NCI-H1436 (cell line): ENCODE measurements at places on chromosomes 16 and 17.

DNA sequence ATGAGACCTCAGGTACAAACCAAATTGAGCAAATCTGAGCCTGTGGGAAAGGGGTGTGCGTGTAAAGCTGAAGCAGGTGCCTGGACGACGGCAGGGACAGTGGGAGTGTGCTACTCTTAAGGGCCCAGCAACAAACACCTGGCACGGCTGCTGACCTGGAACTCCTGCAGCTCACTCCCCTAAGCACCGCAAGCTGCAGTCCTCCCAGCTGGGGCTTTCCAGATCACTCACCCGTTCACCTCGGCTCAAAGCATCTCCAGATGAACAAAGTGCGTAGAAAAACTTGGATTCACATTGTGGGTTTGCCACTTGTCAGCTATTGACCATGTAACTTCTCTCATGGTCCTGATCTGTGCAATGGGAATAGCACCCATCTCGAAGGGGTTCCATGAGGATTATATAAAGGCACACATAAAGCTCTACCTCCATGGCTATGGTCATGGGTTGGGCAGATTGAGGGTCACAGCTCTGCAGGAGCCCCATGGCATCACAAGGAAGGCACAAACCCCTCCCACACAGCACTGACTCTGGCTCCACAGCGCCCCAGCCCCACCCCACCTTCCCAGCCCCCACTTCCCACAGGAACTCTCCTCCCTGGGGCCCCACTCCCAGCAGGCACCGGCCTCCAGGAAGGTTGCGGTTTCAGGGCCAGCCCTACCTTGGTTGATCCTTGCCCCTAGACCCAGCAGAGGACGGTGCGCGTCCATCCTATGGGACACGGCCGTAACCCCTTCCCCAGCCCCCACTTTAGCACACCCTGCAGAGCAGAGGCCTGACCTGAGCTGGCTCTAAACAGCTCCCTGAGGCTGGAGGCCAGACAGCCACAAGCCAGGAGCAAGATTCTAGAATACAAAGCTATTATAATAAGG, 21.9 kb downstream of the ST3GAL2 start:
- DNase-seq = no peak

DNA sequence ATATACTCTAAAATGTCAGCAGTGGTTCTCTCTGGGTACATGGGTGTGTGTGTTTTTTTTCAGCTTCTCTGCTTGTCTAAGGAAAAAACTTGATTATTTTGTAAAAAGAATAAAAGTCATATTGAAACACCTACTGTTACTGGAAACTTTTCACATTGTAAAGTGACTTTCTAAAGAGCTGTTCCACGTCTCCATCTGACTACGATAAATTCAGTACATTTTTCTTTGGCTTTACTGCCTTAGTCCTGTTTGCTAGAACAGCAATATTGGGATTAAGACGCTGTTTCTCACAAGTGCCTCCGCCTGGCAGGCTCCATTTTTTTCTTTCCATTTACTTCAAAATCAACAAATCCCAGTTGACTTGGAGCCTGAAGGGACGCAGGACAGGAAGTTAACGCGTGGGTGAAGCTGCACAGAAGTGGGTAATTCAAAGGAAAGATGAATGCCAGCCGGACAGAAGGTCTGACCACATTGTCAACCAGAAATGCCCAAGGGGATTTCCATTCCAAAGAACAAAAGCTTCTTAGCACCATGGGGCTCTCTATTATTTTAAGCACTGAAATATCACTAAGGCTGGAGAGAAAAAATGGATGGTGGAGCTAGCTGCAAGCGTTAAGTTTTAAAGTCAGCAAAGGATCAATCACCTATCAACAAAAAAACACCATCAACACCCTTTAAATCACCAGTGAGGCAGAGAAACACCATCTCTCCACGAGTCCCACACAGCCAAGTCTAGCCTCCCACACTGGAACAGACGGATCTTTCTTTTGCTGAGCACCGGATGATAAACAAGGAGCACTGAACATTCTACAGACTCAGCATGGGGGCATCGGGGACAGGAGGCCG, 8.4 kb downstream of the GLOD4 start:
- no peak for DNase-seq

DNA sequence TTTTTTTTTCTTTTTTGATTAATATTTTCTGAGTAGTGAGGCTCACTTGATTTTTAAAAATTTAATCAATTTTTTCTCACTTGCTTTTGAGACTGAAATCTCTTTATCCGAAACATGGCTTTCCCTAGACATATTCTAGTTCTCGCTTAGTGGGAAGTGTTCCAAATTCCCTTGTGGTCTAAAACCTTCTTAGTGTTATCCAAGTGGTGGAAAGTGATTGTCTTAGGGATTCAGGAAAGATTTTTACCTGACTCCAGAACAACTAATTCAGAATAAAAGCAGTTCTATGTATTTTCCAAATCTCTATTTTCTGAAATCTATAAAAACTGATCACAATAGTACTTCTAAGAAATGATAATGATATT, 178.8 kb downstream of the MAP2K6 start:
- no peak for DNase-seq

- no peak for DNase-seq
Observed at GRCh38 chr16:49740256-49740655, 115.7 kb downstream of the ZNF423 start.

GRCh38 chr17:2347805-2348685, 10.7 kb downstream of the SGSM2 start:
- no peak for DNase-seq

GRCh38 chr16:12354296-12354833, 377.8 kb downstream of the SNX29 start:
- DNase-seq = no peak

DNA sequence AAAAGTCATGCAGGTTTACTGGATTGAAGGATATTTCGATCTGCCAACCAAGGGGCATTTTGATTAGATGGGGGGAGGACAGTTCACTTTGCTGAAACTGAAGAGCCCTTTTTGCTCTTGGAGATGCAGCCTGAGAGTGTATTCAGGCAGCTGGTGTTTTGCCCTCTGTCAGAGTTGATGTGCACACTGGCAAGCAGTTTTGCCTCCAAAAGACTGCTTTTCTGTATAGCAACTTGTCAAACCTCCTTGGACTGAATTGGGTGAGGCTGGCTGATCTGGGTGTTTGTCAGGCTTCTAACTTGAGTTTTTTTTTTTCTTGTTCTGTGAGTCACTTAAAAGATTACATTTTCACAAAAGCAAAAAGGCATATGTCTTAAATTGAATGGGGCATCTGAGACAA, 22.6 kb upstream of the ANKFN1 start:
- DNase-seq = no peak

DNA sequence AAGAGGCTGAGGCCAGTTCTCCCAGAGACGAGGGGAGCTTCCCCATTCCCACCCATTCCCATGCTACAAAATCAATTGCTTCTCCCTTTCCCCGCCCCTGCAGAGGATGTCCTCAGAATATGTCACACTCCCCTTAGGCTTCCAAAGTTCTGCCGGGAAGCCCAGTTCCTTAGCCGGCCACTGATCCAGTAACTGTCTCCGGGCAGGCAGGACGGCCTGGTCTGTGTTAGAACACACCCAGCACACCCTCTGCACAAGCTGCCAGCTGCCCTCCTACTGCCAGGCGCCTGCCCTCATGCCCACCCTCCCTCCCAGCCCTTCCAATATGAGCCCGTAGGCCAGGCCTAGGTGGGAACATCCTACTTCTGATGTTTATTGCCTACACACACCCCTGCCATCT, 31.1 kb downstream of the SGSM2 start:
- no peak for DNase-seq

DNA sequence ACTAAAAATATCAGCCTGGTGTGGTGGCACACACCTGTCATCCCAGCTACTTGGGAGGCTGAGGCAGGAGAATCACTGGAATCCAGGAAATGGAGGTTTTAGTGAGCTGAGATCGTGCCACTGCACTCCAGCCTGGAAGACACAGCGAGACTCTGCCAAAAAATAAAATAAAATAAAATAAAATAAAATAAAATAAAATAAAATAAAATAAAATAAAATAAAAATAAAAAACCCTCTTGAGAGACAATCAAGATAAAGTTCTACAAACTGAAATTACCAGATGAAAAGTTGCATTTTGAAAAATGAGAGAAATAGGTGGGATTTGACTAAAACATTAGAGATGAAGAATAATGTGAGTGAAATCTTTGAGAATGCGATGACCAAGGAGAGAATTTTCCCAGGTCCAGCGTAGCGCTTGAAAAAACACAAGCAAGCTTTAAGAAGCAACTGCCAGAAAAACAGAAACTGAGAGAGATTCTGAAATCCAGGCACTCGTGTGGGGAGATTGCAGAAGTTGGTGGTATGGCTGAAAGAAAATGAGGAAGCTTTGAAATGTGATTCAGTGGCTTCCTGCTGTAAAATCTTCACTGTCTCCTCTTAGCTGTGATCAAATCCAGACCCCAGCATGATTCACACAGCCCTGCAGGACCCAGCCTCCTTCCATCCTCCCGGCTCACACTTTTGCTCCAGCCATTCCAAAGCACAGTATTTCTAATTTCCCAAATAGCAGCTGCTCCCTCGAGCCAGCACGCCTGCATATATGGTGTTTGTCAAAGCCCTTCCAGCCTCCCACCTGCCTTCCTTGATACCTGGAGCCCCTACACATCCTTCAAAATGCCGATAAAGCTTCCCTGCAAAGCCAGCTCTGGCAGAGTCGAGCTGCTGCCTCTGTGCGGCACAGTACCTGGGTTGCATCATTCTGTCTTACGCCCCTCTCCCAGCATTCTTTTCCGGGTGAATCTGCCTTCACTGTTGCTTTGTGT, 8.2 kb upstream of the CD300E start:
- no peak for DNase-seq

DNA sequence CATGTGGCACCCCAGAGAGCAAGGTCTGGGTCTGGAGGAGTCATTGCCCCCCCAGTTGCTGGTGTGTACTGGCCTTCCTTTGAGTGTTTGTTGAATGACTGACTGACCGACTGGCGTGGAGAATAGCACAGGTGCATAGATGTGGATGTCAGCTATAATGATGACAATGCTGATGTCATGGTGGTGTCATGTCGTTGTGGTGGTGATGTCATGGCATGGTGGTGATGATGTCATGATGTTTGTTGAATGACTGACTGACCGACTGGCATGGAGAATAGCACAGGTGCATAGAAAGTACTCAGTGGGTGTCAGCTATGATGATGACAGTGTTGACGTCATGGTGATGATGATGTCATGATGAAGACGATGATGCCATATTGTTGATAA, 22.1 kb downstream of the TMEM114 start:
- no peak for DNase-seq

DNA sequence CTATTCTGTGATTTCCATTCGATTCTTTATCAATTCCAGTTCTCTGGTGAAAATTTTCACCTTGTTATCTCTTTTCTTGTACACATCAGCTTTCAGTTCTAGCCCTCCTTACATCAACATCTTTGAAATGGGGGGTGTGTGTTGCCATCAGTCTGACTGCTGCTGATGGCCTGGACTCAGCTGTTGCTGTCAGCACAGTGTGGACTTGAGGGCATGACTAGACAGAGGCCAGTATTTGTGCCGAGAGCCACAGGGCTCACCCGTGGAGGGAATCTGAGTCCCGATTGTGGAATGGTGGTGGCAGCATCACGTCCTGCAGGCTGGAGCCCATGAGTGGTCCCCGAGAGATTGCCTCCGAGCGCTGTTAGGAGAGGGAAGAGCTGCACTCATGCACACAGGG, 114.2 kb downstream of the RPTOR start:
- DNase-seq = no peak

GRCh38 chr16:21194771-21195301, 16.5 kb downstream of the ZP2 start:
- DNase-seq = no peak

DNA sequence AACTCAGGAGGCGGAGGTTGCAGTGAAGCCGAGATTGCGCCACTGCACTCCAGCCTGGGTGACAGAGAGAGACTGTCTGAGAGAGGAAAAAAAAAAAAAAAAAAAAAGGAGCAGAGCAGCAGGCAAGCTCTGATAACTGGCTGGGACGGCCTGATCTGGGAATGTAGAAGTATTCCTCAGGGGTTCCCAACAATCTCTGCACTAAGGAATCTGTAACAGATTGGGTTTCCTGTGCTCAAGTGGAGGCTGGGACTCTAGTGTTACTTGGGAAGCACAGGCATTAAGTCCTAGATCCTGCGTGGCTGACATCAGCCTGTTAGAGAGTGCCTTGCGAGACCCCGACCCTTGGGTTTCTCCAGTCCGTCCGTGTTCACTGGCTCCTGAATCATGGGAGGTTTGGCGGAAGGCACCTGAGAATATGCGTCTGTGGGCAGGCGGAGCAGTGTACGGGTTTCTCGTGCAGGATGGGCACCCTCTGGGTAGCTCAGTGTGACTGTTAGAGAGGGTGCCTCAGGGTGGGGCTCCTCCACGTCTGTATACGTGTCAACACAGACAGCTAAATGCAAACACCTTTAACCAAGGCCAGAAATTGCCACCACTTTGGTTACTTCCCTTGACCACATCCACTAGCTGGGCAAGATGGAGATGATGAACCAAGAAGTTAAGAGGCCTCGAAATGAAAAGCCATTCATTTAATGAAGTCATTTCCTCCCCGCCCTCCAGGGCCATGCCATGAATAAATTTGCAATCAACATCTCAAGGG, 174.9 kb upstream of the RPL38 start:
- no peak for DNase-seq

DNA sequence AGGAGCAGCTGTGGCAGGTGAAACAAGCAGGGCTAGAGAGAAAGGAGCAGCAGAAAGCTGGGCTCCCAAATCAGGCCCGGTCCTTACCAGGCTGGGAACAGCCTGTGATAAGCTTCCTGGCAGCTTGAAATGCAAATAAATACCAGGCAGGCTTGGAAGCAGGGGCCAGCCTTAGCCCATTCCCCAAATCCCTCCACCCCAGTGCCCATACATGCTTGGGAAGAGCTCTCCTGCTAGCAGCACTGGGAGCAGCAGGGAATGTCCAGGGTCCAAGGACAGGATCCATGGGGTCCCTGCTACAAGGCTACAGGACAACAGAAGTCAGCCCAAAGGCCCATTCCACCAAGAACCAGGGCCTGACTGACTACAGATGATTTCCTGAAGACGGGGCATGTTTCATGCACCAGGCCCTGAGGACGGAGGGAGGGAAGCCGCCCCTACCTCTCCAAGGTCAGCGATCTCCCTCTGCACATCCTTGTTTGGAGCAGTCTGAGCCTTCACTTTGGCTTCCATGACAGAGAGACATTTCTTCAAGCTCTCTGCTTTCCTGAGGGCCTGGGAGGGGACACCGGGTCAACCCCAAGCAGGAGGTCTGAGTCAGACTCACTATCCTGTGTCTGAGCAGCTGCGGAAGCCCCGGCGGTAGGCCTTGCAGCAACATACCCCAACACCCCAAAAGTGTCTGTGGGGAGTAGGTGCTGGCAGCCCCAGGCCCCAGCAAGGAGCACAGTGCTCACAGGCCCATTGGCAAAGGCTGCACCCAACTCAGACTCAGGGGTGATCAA, 2.6 kb upstream of the EXOSC6 start:
- no peak for DNase-seq
